NCI-H2081 (cell line): ENCODE measurements at places on chromosomes 5 and 9.

- no peak for DNase-seq
These were observed 138.9 kb upstream of the RAI14 start for GRCh38 chr5:34517249-34517648.

GRCh38 chr5:163498886-163499285 lies 6.5 kb upstream of the MAT2B start:
- no peak for DNase-seq

DNA sequence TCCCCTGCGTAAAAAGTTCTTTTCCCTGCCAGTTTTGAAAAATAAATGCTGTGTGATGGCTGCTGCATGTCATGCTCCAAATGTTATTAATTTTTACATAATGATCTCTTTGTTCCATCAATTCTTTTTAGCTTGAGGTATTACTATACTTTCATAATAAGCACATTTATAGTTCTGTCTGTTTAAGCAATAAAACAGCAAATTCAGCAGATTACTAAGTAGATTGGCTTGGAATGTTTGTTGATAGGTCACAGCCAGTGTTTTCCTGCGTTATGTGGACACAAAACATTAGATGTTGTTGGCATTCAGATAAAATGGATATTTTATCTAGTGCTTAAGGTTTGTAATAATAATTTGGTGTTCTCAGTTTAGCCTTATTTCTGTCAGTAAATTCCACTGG lies 242.0 kb downstream of the KDM4C start:
- no peak for DNase-seq

- DNase-seq, result no peak
These were observed 42.7 kb downstream of the ZNF618 start for GRCh38 chr9:113918697-113919350.

GRCh38 chr5:173217626-173218397 lies 17.2 kb downstream of the NKX2-5 start:
- no peak for DNase-seq

DNA sequence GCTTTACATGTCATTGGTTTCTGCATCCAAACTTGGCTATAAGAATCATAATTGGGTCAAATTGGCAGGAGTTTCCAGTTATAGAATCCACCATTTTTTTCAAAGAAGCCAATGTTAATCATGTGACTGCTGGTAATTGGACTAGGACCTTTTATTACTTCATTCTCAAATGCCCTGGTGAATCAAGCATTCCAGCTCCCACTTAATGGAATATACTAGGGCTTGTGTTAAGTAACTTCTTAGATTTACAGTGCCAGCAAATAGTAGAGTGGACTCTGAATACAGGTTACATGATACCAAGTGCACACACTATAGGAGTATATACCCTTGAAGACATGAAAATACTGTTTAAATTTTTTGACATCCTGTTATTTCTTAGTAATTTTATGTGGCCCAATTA lies 96.7 kb downstream of the NUDT12 start:
- no peak for DNase-seq

DNA sequence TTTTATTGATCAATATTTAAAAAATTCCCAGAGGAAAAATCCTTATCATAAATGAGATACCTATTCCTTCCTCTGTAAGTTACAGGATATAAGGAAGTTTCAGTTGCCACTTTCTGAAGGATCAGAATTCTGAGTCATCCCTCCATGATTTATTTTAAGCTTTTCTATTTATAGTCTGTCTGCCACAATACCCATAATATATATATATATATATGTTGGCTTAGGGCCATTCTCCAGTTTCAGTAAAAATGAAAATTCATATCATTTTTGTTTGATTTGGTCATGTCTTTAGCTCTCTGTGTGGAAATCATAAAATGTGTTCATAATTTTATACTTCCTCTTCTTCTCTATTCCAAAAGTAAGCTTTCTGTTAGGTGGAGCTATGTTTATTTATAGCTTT lies 215.8 kb upstream of the CYLC2 start:
- no peak for DNase-seq

DNA sequence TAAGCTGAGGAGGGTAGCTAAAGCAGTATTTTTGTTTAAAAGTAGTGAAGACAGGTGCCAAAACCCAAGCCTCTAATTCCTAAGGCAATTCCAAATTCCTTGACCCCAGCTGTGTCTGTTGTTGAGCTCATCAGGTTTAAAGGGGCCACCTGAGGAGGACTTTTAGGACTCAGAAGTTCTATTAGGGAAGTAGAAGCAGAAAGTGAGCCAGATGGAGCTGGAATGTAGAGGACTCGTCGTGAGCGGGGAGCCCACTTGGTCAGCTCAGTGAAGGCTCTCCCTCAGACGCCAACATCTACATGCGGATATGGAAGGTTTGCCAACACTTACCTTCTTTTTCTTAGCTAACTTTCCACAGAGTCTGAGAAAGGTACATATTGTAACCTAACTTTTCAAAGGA lies 102.8 kb downstream of the PLPPR1 start:
- DNase-seq, result no peak

DNA sequence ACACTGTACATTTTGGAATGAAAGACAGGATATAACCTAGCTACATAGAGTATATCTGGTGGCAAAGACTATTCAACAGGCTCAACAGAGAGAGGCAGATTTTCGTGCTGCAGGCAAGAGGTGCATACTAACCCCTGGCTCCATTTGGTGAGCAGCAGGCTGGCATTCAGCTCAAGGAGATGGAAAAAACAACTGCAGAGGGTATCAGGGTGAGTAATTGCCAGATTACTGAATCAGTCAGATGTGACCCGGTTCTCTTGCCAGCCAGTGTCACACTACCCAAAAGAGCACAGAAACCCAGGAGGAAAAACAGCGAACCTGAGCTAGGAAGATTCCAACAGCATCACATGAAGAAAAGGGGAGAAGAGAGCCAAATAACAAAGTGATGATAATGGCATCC lies 130.4 kb upstream of the PRLR start:
- no peak for DNase-seq

- no peak for DNase-seq
These were observed 65.7 kb upstream of the ATG10 start for GRCh38 chr5:81906086-81906485.

DNA sequence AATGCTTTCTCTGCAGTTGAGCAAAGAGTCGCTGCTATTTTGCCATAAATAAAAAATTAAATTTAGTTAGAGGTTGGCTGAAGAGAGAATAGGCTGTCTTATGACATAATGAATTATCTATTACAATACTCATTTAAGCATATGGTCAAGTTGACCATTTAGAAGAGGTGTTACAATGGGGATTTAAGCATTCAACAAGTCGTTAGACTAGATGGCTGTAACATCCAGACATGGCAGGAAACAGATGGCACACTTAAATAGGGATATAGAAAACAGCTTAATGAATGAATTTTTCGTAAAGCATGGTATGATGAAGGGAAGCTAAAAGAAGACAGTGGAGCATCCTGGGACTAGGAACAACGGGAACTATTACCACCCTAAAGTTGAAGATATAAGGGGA lies 160.3 kb upstream of the PTPRD start:
- DNase-seq, result no peak
